ENCODE measurements at places on chromosomes 1 and 21. TPM values are rescaled to one million over a fixed set of nuclear protein-coding genes. Genes with fewer than 3 reads are reported as not detected.

JAM2 gene
- polyA plus RNA-seq: 12.7 TPM

HNRNPCL4 gene
- not detected for polyA plus RNA-seq

RGS4 gene
- 16.5 TPM for polyA plus RNA-seq

FOXD3 gene
- 0.91 TPM for polyA plus RNA-seq

ELOVL1 gene
- polyA plus RNA-seq: 81.0 TPM

IFNLR1 gene
- 3.9 TPM for polyA plus RNA-seq

CLCA2 gene
- 0.07 TPM for polyA plus RNA-seq

PLA2G2F gene
- polyA plus RNA-seq: 1.1 TPM

GRCh38 chr1:206828765-206829164 is 36.7 kb upstream of the IL20 start:
- DNase-seq: no peak

DNA sequence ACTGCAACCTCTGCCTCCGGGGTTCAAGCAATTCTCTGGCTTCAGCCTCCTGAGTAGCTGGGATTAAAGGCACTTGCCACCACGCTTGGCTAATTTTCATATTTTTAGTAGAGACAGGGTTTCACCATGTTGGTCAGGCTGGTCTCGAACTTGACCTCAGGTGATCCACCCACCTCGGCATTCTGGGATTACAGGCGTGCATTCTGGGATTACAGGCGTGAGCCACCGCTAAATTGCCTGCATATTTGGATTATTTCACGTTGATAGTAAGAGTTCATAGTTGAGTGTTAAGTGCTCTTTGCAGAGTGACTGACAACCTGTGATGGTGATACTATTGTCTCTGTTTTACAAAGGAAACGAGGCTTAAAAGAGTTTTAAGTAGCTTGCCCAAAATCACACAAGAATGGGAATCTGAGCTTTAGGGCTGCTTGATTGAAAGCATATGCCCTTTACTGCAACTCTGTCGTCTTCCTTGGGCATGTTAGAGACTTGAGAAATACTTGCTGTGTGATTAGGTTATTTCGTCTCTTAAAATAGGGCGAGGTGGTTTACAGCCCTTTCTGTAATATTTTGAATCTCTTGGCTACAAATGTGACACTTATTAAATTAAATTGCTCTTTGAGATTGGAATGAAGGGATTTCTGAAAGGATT is 12.4 kb downstream of the CDC42 start:
- DNase-seq: no peak

GRCh38 chr1:19831441-19831840 is 16.4 kb upstream of the RNF186 start:
- no peak for DNase-seq

- DNase-seq: no peak
These were observed 32.9 kb upstream of the LRRC7 start for GRCh38 chr1:69534829-69535228.

GRCh38 chr1:212589446-212589845 is 19.1 kb upstream of the ATF3 start:
- no peak for DNase-seq

- no peak for DNase-seq
These were observed 100.5 kb upstream of the NEK7 start for GRCh38 chr1:198056255-198056654.

- DNase-seq: no peak
These were observed 102.2 kb downstream of the BARHL2 start for GRCh38 chr1:90614872-90615271.

GRCh38 chr1:94039514-94039870 is 81.5 kb downstream of the ABCA4 start:
- no peak for DNase-seq

DNA sequence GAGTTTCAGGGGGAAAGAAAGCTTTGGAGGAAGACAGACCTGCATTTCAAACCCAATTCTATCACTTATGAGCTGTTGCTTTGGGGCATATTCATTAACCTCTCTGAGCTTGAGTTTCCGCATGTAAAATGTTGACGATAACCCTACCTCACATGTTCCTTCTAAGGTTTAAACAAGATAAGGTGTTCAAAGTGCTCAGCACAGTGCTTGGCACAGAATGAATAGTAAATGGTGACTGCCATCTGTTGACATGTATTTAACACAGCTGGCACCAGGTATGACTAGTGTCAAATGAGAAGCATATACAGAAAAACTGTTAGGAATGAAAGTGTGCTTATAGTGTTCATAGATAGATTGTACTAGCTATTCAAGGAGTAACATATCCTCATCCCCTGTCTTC is 155.5 kb downstream of the PTGER3 start:
- DNase-seq: no peak

- DNase-seq: no peak
These were observed 102.3 kb downstream of the TMEM53 start for GRCh38 chr1:44571712-44572571.

GRCh38 chr1:185096531-185096930 is 51.2 kb downstream of the RNF2 start:
- no peak for DNase-seq
